Activated CD4-positive, alpha-beta T cell treated with anti-CD3 and anti-CD28 coated beads for 48 hours (primary cell): ENCODE measurements at places on chromosomes 4 and X.

DNA sequence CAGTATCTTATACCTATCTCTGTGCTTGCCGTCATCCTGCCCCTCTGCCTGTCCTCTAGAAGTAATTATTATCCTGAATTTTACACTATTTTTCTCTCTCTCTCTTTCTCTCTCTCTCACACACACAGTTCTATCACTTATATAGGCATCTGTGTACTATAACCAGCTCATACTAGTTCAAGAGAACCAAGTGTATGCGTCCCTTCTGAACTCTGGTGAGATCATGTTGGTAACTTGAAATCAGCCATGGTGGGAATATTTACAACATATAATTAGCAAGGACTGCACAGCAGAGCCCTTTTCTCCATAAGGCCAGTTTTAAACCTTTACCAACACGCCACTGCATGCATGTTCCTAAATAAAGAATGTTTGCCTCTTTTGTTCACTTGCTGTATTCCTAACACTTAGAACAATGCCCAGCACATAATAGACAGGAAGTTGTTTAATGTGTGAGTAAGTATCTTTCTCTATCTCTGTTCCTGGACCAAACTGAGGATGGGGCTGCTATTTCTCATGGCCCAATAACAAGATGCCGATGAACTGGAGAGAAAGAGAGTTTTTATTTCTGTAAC, 51.1 kb upstream of the IL21 start:
- DNase-seq, result no peak

DNA sequence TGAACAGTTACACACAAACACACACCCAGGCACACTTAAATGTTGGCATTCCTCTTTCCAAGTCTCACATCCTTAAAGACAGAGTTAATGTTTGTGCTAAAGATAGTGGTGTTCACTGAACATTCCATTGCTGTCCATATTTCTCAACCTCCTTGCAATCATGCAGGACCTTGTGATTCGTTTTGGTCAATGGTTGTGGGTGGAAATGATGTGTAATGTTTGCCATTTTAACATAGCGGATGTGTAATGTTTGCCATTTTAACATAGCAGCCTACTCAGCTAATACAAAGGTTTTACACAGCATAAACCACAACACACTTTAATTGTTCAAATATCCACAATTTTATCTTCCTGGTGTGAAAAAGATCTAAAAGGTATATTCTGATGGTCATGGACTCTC, 93.9 kb downstream of the CEP44 start:
- no peak for DNase-seq

GRCh38 chr4:37762991-37763368, 63.5 kb upstream of the PGM2 start:
- DNase-seq, result no peak

GRCh38 chr4:152738827-152739226, 40.7 kb downstream of the TIGD4 start:
- no peak for DNase-seq

GRCh38 chr4:1989533-1990347, 19.0 kb downstream of the NELFA start:
- DNase-seq, result no peak

- no peak for DNase-seq
These were observed 108.6 kb upstream of the TRIM2 start for GRCh38 chr4:153095448-153096204.

DNA sequence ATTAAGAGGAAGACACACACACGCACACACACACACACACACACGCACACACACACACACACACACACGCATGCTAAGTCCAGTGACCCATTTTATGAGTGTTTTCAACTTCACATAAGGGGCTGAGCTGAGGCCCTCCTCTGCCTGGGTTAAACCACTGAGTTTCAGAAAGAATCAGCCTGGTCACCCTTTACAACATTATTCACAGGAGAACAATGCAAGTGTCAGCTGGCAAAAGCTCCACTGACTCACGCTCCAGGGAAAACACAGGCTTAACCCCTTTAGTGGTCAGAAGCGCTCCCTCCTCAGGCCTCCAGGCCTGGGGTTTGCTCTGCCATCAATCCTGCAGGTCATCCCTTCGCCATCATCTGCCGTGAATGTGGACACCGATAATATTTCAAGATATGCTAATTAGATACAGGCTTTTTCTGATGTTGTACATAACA, 46.9 kb downstream of the ACOX3 start:
- no peak for DNase-seq

DNA sequence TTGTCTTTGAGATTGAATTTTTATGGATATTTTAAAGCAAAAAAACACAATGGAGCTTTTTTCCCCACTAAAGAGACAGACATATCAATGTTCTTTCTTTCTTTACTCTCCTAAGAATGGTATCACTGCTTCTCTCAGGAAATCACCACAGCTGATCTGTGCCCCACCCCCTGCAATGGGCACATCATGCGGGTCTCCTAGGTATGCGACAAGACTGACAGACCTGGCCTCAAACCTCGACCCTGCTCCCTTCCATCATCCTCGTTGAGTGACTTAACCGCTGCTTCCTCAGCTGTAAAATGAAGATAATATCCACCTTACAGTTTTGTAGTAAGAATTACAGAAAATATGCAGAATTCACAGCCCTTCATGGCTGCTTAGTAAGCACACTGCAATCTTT, 58.3 kb downstream of the LEF1 start:
- DNase-seq, result no peak

DNA sequence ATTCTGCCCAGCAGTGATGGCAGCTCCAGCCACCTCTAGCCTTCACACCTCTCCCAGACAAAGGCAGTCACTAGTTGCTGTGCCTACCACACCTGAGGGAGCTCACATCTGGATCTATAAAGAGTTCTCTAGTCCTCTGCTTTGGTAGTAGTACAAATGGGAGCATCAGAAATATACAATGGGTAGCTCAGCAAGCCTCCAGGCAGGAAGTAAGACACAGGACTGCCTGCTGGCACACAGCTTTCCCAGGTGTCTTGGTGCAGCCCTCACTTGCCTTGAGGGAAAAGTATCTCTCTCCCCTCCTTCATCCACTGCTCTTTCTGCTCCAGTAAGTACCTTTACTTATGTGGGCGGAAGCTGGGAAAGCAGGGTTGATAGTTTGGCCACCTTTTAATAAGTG, 212.9 kb upstream of the SLC7A11 start:
- DNase-seq, result no peak

DNA sequence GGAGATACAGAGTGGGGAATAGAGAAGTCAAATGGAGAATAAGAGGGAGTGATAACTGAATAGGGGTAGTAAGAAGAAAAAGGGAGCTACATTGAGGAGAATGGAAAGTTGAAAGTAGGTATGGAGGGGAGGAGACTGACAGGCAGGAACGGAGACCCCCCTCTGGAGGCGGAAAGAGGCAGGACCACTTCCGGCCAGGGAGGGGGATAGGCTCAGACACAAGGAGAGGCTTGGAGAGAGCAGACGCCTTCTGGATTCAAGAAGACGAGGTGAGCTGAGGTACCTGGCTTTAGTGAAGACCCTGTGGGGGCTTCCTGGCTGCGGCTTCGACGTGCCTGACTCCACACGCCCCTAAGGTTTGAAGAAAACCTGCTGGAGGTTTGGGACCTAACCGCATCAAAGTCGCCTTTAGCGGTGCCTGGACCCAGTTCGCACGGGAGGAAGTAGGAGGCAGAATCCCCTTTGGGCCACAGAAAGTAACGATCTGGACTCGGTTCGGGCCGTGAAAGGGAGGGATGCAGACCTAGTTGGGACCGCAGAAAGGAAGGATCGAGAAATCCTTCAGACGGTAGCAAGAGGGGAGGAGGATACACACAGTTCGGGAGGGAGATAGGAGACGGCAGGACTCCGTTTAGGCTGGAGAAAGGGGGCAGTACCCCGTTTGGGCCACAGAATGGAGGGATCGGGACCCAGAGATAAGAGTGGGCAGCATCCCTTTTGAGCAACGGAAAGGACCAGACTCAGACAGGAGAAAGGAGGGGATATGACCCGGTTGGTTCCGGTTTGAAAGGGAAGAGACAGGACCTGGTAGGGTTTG, at the start of gene TRO:
Gene TRO (plus strand): TSS at position 215 of the 817 bp plus-strand sequence. CDS start 1,423 bp downstream, outside the sequence.
- DNase-seq, result peak; percentile 3

- DNase-seq, result no peak
These were observed 15.6 kb upstream of the RASL11B start for GRCh38 chr4:52846502-52846901.

- no peak for DNase-seq
These were observed 78.1 kb upstream of the HPGD start for GRCh38 chr4:174600391-174600790.

- DNase-seq, result no peak
These were observed 168.5 kb upstream of the USP38 start for GRCh38 chr4:143016171-143016570.

DNA sequence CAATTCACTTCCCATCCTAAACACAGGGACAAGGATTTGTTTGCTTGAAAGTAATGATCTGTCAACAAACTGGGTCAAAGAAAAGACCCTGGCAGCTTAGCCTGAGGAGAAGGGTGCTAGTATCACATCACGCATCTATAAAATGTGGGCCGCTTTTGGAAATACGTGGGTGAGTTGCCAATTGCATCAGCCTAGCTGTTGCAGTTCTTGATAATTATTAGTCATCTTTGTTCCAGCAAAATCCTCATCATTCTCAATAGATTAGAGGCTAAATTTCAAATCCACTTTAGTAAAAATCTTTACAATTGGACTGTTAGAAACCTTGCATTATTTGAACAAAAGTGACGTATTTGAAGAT, 33.6 kb upstream of the TAPT1 start:
- DNase-seq, result peak; percentile 58

DNA sequence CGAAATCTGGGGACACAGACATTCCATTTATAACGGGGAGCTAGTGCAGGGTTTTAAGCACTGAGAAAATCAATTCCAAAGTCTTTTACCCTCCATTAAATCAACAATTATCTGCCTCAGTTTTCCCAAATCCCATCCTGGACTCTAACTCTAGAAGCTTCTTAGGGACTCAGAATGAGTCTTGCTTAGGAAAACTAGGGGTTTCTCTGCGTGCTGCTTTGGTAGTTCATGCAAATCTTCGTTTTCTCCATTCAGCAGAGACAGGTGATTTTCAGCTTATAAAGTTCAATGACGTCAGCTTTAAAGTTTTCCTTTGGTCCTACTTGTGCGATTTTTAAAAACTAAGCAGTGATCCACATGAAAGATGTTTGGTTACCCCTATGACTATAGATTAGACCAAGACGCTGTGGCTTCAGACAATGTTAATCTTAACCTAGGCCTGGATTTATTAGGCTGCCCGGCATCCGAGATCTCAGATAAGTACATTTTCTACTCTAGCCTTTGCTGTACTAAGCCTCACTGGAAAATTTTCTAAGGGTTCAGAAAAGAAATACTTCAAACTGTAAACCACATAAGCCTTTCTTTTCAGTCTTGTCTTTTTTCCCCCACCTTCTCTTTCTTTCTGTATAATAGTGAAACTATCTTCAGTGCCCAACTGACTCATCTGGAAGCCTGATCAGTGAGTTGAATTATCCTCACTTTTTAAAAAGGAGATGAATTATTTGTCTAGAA, 121.4 kb upstream of the GATB start:
- DNase-seq, result no peak

GRCh38 chr4:113452868-113453620, 308.5 kb downstream of the CAMK2D start:
- DNase-seq, result no peak

GRCh38 chrX:19613645-19614323, 98.5 kb upstream of the MAP3K15 start:
- DNase-seq, result no peak

DNA sequence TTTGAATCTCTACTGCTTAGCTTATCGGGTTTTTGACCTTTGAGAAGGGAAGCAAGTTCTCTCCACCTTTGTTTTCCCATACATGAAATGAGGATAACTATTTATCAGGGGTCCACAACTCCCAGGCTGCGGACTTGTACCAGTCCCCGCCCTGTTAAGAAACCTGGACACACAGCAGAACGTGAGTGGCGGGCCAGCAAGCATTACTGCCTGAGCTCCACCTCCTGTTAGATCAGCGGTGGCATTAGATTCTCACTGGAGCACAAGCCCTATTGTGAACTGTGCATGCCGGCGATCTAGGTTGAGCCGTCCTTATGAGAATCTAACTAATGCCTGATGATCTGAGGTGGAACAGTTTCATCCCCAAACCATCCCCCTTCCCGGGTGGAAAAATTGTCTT, 579.5 kb downstream of the GALNTL6 start:
- no peak for DNase-seq

DNA sequence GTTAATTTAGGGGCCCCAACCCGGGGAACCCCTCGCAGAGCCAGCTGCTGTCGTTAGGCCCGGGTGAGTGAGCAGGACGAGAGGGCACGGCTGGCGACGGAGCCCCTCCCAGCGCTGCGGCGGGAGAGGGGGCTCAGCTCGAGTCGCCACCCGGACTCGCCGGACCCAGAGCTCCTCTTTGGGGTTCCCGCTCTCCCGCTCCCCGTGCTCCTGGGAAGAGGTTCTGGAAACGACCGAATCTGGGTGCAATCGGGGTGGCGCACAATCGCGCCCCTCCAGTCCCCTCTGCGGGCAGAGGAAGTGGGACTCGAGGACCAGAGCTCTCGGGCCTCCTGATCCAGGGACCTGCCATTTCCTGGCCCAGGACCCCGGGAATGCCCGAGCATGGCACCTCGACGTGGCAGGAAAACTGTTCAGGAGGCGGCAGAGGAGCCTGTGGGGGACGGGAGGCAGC, 37.3 kb upstream of the ARAF start:
- no peak for DNase-seq

DNA sequence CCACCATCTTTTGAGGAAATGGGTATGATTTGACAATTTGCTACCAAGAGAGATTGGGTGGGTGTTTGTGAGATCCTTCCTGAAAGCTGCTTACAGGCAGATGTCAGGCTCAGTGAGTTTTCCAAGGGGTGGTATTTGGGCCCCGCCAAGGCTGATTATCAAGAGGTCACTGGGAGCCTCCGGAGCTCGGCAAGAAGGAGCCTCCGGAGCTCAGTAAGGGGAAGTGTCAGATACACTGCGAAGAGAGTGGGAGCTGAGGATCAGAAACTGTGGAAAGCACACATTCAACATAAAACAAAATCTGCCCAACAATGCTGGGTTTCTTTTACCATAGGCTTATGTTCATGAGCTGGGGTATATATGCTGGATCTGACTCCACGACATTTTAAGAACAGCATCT, 714 bp downstream of the RTL3 start:
- no peak for DNase-seq

GRCh38 chrX:48021026-48021900, 14.5 kb downstream of the SPACA5 start:
- DNase-seq, result peak; percentile 81
